Testis (tissue), 5 donors: ENCODE measurements at places on chromosomes 12 and 14.

- H3K27ac ChIP-seq = no peak overlapping the region
- H3K27me3 ChIP-seq = no peaks in the 10 kb centered on the region
- H3K4me1 ChIP-seq = no peaks in the 10 kb centered on the region
- no peaks in the 10 kb centered on the region for H3K36me3 ChIP-seq
- no peak overlapping the region for H3K4me3 ChIP-seq
Measured at GRCh38 chr14:69357544-69358200, 40.4 kb downstream of the ERH start.

GRCh38 chr12:57164966-57165625 is 17.7 kb upstream of the LRP1-AS start:
- no peak overlapping the region for H3K4me3 ChIP-seq
- DNase-seq = no peak
- H3K4me1 ChIP-seq = peaks cover 23% of the 10 kb centered on the region
- H3K27me3 ChIP-seq = no peaks in the 10 kb centered on the region

- peak overlapping the region; percentile 67 for H3K4me3 ChIP-seq
- no peaks in the 10 kb centered on the region for H3K27me3 ChIP-seq
- peak overlapping the region; percentile 96 for H3K27ac ChIP-seq
- H3K36me3 ChIP-seq = no peaks in the 10 kb centered on the region
Measured at GRCh38 chr12:53626702-53627169, 554 bp upstream of the ATF7 start.

DNA sequence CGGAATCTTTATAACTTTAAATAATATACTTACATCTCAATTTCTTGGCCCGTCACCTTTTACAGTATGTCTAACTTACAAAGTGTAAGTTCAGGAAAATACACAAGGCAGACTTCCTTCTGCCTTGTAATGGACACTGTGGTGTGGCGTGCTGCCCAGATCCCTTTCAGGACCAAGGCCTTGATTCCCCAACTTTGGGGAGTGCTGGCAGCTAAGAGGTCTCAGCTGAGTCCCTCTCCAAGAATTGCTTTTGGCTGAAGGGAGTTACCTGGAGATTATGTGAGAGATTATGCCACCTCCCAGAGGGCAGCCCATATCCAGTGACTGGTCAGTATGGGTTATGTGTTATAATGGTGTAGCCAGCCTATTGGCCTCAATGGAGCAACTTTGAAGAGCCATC is 21.2 kb upstream of the BATF start:
- no peaks in the 10 kb centered on the region for H3K4me1 ChIP-seq
- no peaks in the 10 kb centered on the region for H3K36me3 ChIP-seq
- no peak overlapping the region for H3K4me3 ChIP-seq
- DNase-seq = no peak

DNA sequence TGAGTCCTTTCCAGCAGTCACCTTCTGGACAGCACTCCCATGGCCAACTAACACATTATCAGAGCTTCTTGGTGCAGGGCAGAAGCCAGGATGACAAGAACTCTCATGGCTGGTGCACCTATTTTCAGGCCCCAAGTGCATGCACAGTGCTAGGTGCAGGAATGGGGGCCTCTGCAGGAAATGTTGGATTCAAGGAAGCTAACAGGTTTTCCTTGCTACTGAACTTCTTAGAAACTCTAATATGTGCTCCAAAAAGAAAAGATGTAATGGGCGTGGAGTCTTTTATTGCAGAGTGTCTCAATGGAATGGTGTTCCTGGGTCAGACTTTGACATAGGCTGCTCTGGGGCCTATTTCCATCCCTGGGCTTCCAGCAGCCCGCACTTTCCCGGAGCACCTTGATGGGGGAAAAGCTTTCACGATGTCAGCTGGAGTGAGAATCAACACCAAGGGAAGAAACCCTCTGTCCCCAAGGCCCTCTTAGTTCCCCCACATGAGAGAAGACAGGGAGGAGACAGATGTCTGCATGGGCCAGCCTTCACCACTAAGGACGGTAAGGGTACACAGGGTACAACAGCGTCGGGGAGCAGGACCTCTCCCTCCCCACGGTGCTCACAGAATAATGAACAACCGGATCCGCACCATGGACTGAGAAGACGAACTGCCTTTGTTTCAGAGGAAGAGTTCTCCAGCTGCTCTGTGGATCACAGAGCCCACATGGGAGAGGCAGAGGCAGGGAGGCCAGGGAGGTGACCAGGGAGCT is 6.9 kb downstream of the KRT3 start:
- DNase-seq = no peak
- no peak overlapping the region for H3K4me3 ChIP-seq
- H3K27me3 ChIP-seq = no peaks in the 10 kb centered on the region
- H3K36me3 ChIP-seq = no peaks in the 10 kb centered on the region

- H3K27ac ChIP-seq = no peak overlapping the region
- peaks cover 12% of the 10 kb centered on the region for H3K4me1 ChIP-seq
- no peak for DNase-seq
- no peak overlapping the region for H3K4me3 ChIP-seq
Measured at GRCh38 chr12:118183711-118184110, 47.8 kb downstream of the PEBP1 start.

DNA sequence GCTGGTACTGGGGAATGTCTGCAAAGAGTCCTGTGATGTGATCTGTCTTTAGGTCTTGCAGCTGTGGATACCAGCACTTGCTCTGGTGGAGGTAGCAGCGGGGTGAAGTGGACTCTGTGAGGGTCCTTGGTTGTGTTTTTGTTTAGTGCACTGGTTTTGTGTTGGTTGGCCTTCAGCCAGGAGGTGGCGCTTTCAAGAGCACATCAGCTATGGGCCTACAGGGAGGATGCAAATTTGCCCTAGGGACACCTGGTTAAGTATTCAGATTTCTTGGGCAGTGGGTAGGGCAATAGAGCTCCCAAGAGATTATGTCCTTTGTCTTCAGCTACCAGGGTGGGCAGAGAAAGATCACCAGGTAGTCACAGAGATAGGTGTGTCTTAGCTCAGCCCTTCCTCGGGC is 63.8 kb downstream of the PTGER2 start:
- no peaks in the 10 kb centered on the region for H3K4me1 ChIP-seq
- H3K4me3 ChIP-seq = no peak overlapping the region
- no peak for DNase-seq
- H3K36me3 ChIP-seq = no peaks in the 10 kb centered on the region
- H3K27me3 ChIP-seq = no peaks in the 10 kb centered on the region

DNA sequence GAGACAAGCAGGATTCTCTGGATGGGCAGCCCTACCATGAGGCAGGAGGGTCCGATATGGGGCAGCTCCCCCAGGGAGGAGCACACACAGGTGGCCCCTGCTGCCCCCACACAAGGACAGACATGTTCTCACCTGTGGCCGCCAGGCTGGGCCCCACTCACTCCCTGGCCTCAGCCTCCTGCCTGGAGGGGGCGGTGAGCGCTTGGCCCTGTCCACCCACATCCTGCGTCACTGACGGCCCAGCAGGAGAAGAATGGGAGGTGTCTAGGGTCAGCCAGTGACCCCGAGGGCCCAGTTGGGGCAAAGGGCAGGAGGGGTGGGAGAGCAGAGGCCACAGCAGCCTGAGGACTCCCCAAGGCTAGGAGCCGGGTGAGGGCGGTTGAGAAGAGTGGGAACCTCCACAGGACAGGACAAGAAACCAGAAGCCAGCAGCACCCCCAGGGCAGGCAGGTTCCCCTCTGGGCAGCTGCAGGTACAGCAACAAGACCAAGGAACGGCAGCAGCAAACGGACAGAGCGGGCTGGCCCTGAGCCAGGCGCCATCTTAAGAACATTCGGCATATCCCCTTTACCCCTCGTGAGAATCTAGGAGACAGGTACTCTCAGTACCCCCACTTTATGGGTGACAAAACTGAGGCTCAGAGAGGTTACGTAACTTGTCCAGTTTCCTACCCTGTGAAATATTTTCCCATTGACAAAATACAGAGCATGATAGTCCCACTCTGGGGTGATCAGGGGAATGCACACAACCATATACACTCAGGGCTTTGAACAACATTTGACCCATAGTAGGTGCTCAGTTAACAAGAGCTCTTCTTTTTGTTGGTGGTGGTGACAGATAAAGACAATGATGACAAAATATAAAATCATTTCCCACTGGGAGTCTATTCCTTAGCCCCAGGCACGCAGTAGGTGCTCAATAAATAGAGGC is 74.3 kb downstream of the NCOR2 start:
- no peak overlapping the region for H3K4me3 ChIP-seq
- H3K4me1 ChIP-seq = peaks cover 60% of the 10 kb centered on the region
- no peak for DNase-seq
- H3K27ac ChIP-seq = peak overlapping the region; percentile 9
- no peaks in the 10 kb centered on the region for H3K36me3 ChIP-seq
- no peaks in the 10 kb centered on the region for H3K27me3 ChIP-seq

DNA sequence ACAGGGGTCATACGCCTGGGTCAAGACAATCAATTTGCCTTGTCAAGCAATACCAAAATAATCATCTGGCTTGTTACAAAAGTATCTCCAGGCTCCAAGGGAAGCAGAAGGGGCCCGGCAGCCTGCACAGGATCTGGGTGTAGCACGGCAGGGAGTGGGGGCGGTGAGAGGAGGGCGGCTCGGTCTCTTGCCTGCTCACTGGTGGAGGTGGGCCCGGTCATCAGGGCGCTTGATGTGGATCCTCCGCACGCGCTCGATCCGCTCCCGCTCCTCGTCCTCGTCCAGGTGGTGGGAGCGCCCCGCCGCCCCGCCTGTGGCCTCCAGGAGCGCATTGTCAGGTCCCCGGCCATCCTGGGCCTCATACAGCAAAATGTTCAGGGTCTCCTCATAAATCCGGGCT is 25.7 kb downstream of the KCTD10 start:
- no peaks in the 10 kb centered on the region for H3K36me3 ChIP-seq
- no peak for DNase-seq
- no peak overlapping the region for H3K4me3 ChIP-seq
- H3K4me1 ChIP-seq = no peaks in the 10 kb centered on the region
- H3K27ac ChIP-seq = no peak overlapping the region
- no peaks in the 10 kb centered on the region for H3K27me3 ChIP-seq

- H3K4me1 ChIP-seq = peaks cover 21% of the 10 kb centered on the region
- H3K4me3 ChIP-seq = no peak overlapping the region
- no peaks in the 10 kb centered on the region for H3K27me3 ChIP-seq
- no peaks in the 10 kb centered on the region for H3K36me3 ChIP-seq
Measured at GRCh38 chr12:779745-780734, 27.7 kb downstream of the WNK1 start.

DNA sequence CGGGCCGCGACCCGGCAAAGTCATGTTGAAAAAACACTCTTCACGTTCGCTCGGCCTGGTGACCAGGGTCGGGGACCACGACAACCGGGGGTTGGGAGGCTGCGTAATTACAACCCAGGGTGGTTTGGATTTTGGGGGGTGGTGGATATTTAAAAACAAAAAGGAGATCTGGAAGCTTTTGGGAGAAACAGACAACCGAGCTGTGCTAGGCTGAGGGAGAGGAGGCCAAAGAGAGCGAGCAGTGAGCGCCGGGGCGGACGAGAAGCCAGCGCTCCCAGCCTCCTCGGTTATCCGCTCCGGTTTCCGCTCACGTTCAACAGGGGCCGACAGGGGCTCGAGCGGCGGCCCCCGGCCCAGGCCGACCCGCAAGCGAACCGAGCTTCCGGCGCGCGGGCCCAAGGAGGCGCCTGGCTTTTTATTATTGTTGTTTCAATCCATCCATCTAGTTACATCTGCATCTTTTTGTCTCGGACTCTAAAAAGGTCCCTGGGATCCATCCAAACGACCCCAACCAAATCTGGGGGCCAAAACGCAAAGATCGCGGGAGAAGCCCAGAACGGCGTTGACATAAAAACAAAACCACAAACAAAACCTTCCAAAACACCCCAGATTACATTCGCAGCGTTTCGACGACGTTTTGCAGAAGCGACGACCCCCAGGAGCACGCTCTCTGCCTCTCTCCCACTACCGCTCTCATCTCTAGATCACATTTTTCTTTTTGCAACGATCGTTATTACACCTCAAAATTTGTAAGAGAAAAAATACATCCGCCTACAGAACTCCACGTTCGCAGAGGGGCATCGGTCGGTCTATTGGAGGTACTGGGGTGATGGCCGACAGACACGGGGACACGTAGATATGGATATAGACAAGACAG is 771 bp downstream of the OTX2 start:
- peak overlapping the region; percentile 7 for H3K4me3 ChIP-seq
- H3K4me1 ChIP-seq = peaks cover 4% of the 10 kb centered on the region
- H3K27ac ChIP-seq = no peak overlapping the region
- H3K36me3 ChIP-seq = no peaks in the 10 kb centered on the region
- H3K27me3 ChIP-seq = no peaks in the 10 kb centered on the region
